ENCODE measurements at places on chromosomes 5 and 9.

GRCh38 chr5:36017004-36017403, 25.8 kb upstream of the UGT3A1 start:
- DNase-seq: no peak

DNA sequence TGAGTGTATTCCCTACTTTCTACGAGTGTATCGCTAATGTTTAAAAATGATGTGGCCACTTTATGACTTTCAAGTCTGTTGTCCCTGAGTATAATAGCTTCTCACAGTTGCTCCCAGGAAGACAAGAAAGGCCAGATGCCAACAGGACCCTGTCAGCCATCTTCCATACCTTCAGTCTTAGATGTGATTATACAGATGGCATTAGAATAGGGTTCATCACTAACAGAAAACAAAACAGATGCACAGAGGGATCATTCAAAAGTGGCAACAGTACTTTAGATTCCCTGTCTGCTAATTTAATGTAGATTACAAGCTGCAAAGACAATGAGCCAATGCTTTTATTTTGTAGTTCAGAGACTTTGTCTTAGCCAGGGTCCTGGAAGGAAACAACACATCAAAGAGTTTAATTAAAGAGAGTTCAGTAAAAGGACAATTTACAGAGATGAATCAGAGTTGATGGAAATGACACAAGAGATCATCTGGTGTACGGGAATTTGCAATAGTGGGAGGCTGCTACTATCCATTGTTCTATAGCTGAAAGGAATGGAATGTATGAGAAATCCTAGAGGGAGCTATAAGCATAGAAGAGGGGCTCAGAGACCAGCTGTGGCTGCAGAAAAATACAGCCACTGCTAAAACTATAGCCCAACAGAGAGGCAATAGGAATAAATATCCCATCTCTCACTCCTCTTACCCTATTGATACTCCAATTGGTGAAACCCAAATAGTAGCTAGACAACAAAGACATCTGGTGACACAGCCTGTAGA, 393.7 kb upstream of the SMC2 start:
- no peak for DNase-seq

DNA sequence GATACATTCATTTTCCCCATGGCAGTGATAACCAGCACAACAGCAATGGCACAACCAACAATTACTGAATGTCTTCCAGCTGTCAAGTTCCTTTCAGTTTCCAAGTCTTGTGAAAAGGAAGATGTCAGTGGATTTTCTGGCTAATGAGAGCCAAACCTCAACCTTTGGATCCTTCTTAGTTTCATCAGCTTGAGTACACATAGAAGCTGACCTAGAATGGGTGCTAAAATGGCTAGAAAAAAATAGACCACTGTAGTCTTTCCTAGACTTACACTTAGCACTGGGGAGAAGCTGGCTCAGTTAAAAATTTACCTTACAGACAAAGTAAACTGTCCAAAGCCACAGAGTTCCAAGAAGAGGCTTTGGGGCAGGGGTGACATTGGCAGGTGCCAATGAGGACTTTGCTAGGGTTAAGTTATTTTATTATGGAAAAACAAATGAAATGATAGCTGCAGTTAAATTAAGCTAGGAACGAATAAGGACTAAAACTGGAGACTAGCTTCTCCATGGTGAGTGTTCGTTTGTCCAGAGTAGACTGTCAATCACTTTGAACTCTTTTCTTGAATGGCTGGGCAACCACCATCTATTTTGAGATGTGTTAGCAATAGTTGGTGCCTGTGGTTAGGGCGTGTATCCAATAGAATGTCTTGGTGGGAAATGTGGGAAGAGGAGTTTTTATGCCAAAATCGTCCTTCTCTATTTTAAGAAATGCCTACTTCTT, 25.9 kb upstream of the TXN start:
- DNase-seq: no peak

- no peak for DNase-seq
Observed at GRCh38 chr5:10162468-10162867, 87.2 kb downstream of the ATPSCKMT start.

DNA sequence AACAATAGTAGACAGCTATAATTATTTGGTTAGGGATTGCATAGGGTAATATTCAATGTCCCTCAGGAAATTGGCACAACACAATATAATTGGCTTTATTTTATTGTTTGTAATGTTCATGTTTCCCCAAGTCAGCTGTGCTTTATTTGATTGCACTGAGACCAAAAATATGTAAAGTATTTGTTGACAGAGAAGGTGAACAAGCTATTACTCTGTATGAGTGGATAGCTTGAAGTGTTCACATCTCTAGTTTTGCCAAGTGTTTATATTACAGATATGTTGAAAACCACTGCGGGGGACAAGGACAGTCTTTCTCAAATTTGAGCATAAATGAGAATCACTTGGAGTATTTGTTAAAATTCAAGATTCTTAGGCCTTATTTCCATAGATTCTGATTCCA, 83.3 kb downstream of the RAB3C start:
- no peak for DNase-seq

GRCh38 chr5:137997726-137998213, 35.1 kb downstream of the FAM13B start:
- peak; percentile 16 for DNase-seq

DNA sequence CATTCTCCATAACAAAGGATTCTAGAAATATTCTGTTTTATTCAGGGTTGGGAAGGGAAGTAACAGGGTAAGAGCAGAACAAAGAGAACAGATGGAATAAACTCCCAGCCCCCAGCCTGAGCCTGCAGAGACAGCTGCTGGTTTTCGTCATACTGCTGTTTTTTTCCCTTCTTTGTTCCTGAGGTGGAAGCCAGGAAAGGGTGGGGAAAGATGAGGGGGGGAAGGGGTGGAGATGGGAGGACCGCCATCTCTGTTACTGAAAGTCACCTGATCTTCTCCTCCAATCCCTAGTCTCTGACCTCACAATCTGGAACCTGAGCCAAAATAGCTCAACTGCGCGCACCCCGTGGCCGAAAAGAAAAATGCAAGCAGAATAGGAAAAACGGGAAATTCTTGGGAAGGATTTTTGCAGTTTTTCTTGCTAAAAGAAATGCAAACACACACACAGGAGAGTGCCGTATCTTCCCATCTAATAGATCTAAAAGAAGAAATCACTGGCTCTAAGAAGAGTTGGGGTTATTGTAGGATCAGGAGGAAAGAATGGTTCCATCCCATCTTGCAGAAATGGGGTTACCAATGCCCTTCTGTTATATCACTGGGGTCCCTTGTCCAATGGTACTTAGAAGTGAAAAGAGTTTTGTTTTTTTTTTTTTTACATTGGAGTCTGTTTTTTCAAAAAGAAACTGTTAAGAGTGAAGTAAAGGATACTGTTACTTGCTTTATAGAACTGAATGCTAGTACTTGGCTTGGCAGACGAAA, 57.9 kb downstream of the DIAPH1 start:
- DNase-seq: no peak

- no peak for DNase-seq
Observed at GRCh38 chr9:123609844-123610243, 253.8 kb downstream of the CRB2 start.

DNA sequence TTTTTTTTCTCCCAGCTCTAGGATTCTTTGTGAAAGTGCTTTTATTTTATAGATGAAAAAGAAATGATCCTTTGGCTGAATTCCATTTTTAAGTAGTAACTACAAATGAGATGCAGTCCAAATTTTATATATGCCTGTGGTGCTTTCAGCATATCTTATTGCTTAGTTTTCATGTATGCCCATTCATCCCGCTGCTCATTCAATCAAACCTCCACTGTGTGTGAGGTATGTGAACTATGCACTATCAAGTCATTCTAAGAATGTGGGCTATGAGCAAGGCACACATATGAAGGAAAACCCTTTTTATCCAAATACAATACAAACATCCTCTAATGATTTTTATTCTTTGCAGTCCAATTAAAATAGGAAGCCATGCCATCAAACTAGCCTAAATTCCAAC, 1069.1 kb upstream of the DMAC1 start:
- DNase-seq: no peak

- DNase-seq: peak; percentile 31
Observed at GRCh38 chr9:19471737-19472648, 63.2 kb downstream of the ACER2 start.

- no peak for DNase-seq
Observed at GRCh38 chr5:72871366-72872024, 55.0 kb downstream of the TNPO1 start.

- DNase-seq: no peak
Observed at GRCh38 chr9:105138306-105138801, 106.1 kb upstream of the SLC44A1 start.

GRCh38 chr5:111557686-111558085, 45.4 kb upstream of the STARD4 start:
- no peak for DNase-seq

- DNase-seq: no peak
Observed at GRCh38 chr5:132258102-132259068, 889 bp downstream of the PDLIM4 start.

- DNase-seq: no peak
Observed at GRCh38 chr9:121350993-121351561, 19.0 kb downstream of the STOM start.

GRCh38 chr9:4666042-4666699, at the start of gene SPATA6L:
SPATA6L (minus strand) TSS chr9:4666480; CDS start chr9:4666250, 230 bp downstream.
- DNase-seq: no peak

DNA sequence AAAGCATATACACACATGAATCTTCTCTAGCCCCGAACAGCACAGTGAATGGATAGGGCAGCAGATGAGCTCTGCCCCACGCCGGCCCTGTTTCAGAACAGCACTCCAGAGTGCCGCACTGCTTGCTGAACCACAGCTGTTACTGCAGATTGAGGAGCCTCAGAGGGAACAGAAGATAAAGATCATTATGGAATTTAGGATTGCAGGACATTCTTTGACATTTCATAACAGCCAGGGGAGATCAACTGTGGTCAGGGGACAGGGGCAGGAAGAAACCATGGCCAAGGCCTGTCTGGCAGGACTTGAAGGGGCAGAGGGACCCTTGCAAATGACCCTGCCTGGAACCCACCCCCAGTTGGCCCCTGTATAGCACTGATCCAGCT, 20.6 kb downstream of the IRF1 start:
- DNase-seq: no peak

- DNase-seq: no peak
Observed at GRCh38 chr5:10559871-10560270, 4.0 kb upstream of the ANKRD33B start.

DNA sequence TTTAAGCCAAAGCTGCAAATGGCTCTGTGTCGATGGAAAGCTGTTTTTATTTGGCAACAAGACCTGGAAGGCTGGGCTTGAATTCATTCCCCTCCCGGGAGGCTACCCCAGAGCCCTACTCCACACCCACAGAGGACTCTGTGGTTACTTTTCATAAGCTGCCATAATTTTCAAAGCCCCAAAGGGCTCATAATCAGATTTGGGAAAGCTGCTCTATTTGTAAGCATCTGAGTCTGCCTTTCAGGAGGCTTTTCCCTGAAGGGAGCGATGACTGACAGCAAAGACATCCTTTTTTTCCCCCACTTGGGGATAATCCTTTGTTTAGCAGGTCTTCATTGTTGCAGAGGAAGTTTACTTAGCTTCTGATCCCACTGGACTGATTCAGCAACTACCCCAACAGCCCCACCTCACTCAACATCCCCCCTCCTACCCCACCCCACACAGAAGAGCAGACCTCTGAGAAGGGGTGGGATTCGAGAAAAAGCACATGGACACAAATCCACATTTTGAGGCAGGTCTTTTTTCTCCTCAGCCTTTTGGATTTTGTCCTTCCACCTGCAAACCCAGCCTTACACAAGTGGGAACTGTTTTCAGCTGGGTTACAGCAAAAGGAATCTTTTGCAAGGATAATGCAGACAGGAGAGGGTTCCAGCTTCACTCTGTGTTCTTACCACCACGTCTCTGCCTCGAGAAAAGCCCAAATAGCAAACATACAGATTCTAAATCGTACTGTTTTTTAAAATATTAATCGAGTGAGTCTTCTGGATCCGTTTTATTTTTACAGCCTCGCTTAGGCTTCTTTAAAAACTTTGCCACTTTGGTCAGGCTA, 244.4 kb upstream of the TUT7 start:
- no peak for DNase-seq

DNA sequence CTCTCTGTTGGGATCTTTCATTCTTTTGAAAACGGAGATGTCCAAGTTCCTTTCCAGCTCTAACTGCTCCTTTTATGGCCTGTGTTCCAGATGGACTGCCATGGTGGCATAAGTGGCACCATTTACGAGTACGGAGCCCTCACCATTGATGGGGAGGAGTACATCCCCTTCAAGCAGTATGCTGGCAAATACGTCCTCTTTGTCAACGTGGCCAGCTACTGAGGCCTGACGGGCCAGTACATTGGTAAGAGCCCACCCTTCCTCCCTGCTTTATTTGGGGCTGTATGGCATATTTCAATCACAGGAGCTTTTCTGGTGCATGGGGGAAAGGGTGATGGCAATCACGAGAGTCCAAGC, 4.8 kb downstream of the GPX3 start:
- no peak for DNase-seq

- DNase-seq: no peak
Observed at GRCh38 chr5:130400091-130400490, 495.8 kb downstream of the CHSY3 start.

- no peak for DNase-seq
Observed at GRCh38 chr5:164578911-164579310, 1073.5 kb downstream of the MAT2B start.

DNA sequence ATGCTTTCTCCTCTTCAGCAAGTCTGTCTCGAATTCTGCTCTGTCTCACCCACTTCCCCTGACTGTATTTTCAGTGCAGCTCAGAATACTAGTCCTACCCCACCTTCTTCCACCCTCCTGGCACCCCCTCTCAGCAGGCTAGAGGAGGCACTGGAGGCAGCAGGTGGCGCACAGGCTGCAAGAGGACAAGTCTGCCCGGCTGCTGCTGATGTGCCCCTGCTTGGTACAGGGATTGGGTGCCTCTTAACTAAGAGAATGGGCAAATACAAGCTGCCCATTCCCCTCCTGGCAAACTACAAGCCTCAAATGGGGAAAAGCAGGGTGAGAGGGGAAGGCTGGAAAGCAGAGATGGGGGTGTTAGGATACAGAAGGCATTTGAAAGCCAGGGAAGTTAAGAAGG, 5.1 kb downstream of the TLN1 start:
- DNase-seq: no peak

- no peak for DNase-seq
Observed at GRCh38 chr9:81777482-81777881, 88.1 kb upstream of the TLE1 start.

GRCh38 chr5:125836256-125836655, 587.0 kb upstream of the GRAMD2B start:
- no peak for DNase-seq

DNA sequence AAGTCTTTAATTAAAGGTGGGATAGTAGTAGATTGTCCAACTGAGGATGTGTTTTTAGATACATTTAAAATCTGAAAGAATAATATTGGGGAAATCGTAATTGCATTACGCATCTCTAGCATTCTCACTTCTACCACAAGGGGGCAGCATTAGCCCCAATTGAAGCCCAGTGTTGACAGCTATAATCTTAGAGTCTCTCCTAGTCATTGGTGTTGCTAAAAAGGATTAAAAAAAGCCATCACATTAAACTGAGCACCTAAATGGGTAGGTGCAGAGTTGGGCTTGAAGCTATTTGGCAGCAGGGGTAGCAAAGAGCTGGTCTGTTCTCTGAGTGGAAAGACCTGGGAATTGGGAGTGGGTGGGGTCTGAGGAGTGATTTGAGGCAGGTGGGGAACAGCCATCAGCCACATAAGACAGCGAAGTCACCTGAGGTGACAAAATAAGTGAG, 177.2 kb downstream of the OSTF1 start:
- peak; percentile 32 for DNase-seq

GRCh38 chr5:1897816-1898450, 15.2 kb upstream of the IRX4 start:
- no peak for DNase-seq

GRCh38 chr5:149011084-149011483, 51.8 kb downstream of the SH3TC2 start:
- DNase-seq: no peak

GRCh38 chr9:99814359-99814758, 7.3 kb upstream of the NR4A3 start:
- DNase-seq: no peak
